Glutamatergic neuron (in vitro differentiated cells): ENCODE measurements at places on chromosomes 1 and 21. TPM values are rescaled to one million over a fixed set of nuclear protein-coding genes. Genes with fewer than 3 reads are reported as not detected.

Gene CFHR3
- total RNA-seq, result not detected

Gene PRXL2B
- total RNA-seq, result 46.1 TPM

Gene KRTAP12-2
- total RNA-seq, result not detected

Gene MYOG
- total RNA-seq, result not detected

Gene NFASC
- total RNA-seq, result 301 TPM

Gene FCN3
- not detected for total RNA-seq

Gene DUSP10
- total RNA-seq, result 21.5 TPM

Gene PRKAA2
- total RNA-seq, result 1.3 TPM

Gene TMEM125
- total RNA-seq, result not detected

Gene TNNT2
- total RNA-seq, result not detected

Gene TDRKH
- total RNA-seq, result 40.1 TPM

Gene ABCA4
- total RNA-seq, result 0.61 TPM
